ENCODE measurements at places on chromosomes 1 and 21.

DNA sequence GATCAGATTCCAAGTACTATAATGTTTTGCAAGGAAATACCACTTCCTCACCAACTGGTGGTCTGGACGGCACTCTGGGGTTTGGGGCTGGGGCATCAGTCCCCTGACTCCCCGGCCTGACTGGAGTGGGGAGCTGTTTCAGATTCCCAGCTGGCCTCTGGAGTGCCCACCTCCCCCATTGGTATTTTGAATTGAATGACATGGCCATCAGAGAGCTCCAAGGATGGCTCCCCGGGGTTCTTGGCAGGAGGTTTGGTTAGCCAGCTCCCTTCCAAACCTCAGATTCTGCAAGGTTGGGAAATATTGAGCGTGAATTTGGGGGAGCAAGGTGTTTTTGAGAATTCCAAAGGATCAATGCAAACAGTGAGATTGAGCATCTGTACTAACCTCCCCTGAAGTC is 2.2 kb upstream of the INAVA start:
- no peak for DNase-seq

- DNase-seq: peak; percentile 71
Observed at GRCh38 chr1:28259934-28260802, 850 bp downstream of the SESN2 start.

DNA sequence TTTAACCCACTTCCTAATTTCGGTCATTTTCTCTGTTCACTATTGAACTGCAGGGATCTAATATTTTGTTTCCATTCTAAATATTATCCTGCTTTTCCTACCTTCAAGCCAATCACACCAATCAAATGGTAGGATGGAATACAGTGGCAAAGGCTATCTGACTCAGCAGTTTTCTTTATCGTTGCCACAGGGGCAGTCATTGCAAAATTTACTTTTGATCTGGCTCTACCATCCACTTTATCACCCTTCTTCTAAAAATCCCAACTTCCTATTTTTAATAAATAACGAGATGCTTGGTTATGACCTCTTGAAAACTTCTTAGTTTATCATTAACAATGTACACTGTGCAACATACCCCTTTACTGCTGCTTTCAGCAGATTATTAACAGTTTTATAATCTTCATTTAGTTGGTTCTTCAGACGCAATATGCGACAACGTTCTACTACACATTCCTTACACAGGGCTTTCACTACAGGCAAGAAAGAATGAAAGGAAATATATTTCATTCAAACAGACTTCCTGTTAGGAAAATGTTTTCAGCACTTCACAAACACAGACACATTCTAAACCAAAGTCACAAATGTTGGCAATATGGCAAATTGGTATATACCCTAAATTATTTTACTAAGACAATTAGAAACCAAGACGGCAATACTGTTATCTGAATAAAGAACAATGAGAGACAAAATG is 52.3 kb upstream of the RAP1GAP start:
- DNase-seq: no peak

GRCh38 chr1:192707978-192708547 is 72.1 kb downstream of the RGS13 start:
- DNase-seq: no peak

DNA sequence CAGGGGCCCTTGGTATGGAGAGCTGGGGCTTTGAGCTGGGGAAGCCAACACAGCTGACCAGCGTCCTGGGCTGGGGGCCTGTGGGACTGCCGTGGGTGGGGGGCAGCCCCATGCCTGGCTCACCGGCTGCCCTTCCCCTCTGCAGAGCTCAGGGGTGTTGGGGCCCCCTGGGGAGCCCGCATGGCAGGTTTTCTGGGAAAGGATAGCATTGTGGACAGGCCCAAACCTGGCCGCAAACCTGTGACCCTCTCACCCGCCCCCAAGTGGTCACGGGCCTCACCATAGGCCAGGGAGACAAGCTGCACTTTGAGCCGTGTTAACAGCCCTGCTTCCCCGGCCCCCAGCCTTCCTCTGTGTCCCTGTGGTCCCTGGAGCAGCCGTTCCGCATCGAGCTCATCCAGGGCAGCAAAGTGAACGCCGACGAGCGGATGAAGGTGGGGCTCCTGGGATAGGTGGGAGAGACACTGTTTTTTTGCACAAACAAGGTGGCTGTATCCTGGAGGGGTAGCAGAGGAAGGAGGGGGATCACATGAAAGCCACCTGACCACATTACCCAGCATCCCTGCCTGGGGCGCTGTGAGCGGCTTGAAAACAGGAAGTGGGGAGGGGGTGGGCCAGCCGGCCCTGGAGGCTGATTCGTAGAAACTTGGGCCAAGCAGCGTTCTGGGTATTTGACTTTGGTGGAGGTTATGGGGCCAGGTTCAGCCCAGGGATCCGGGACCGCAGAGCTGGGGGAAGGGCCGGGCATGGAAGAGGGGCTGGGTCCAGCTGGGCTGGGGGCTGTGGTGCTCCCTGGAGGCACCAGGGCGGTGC is 65.9 kb downstream of the PIK3CD start:
- DNase-seq: no peak

GRCh38 chr21:45588086-45588825 is 46.0 kb upstream of the SLC19A1 start:
- DNase-seq: no peak

DNA sequence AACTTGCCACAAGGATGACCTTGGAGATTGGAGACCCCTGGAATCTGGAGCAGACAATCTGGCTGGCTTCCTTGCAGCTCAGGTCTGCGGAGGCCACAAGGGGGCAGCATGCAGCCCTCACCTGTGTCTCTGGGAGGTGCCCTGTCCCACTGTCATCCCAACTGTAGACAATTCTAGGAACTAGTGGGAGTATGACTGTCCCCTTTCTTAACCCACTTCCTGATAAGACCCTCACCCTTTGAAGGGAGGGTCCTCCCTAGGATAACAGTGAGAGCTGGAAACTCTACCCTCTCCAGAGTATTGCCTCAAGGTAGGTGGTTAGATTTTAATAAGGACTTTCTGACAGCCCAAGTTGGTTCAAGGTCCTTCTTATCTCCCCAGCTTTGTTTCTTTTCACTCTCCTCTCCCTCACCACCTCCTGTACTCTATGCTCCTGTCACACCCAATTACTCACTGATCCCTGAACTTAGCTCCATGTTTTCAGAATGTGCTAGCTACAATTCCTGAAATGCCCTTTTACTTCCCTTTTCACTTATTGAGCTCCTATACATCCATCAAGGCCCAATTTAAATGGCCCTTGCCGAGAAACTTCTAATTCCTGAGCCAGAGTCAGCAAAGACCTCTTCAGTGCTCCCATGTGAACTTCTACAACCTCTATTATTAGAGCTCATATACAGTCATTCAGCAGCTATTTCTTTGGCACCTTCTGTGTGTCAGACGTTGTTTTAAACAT is 9.2 kb upstream of the KCNQ4 start:
- DNase-seq: peak; percentile 24

- no peak for DNase-seq
Observed at GRCh38 chr21:30168086-30168485, 1.5 kb upstream of the CLDN17 start.

GRCh38 chr1:224266105-224266914 is 63.7 kb downstream of the NVL start:
- no peak for DNase-seq

GRCh38 chr1:181169281-181169865 is 80.9 kb downstream of the IER5 start:
- DNase-seq: no peak

- DNase-seq: peak; percentile 54
Observed at GRCh38 chr1:219566951-219567947, 45.7 kb downstream of the ZC3H11B start.

- no peak for DNase-seq
Observed at GRCh38 chr1:205348554-205349487, 7.9 kb downstream of the KLHDC8A start.

- no peak for DNase-seq
Observed at GRCh38 chr1:22351768-22352080, 99.9 kb upstream of the ZBTB40 start.

DNA sequence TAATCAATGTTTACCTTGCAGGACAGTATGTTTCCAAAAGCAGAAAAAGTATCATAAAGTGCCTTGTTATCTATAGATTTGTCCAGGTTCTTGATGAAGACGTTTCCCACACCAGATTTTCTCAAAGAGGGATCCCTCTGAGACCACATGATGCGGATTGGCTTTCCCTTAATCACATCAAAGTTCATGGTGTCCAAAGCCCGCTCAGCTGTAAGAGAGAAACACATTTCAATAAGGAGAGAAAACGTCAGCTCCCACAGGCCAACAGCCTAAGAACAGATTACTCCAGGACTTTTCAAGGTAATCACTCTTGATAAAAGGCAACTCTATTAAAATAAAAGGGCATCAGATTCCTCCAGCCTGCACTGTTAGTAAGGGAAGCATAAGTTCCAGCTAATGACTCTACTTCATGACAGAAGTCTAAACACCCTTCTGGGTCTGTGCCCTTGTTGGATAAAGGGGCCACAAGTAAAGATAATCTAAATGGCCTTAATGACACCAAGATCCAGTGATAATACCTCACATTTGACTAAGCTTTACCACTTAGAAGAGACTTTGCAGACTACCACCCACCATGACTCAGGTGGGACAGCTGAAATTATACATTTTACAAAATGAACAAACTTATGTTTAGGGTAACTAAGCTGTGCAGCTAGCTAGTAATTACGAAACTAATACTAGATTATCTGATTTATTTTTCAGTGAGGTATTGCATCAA is 4.1 kb downstream of the PABPC4 start:
- DNase-seq: no peak

- DNase-seq: no peak
Observed at GRCh38 chr21:41090981-41091380, 77.0 kb upstream of the BACE2 start.

- no peak for DNase-seq
Observed at GRCh38 chr1:161031874-161032273, 6.9 kb downstream of the TSTD1 start.

DNA sequence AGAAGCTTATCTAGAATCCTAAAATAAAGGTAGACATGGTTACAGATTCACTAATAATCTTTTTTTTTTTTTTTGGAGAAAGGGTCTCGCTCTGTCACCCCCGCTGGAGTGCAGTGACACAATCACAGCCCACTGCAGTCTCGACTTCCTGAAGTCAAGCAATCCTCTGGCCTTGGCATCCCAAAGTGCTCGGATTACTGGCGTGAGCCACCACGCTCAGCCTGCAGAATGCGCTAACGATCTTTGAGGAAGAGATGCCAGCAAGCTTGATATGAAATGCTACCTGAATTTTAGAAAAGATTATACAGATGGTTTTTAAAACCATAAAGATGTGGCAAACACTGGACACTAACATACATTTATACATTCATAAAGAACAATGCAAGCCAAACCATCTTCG is 4.1 kb upstream of the GNPAT start:
- no peak for DNase-seq

DNA sequence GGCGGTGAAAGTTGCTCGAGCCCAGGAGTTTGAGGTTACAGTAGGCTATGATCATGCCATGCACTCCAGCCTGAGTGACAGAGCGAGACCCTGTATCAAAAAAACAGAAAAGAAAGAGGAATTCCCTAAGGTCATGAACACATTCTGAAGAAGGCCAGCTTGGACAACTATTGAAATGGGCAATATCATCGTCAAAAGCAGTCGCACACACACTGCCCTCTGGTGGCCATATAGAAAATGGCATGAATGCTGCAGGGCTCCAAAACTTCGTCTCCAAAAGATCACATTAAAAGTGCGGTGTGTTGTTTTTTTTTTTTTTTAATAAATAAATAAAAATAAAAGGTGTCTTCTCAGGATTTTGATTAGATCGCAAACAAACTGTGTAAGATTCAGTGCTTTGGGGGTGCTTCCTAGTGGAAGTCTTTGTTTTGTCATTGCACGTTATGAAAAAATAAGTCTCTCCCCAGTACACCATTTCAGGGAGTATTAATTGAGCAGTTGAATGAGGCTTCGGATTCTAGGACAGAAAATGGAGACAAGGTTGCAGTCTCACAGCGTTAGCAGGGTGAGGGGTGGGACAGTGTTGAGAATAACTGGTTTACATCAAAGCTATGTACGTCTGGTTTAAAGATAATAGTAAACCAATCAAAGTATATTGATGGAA is 87.5 kb upstream of the FMN2 start:
- DNase-seq: peak; percentile 16

DNA sequence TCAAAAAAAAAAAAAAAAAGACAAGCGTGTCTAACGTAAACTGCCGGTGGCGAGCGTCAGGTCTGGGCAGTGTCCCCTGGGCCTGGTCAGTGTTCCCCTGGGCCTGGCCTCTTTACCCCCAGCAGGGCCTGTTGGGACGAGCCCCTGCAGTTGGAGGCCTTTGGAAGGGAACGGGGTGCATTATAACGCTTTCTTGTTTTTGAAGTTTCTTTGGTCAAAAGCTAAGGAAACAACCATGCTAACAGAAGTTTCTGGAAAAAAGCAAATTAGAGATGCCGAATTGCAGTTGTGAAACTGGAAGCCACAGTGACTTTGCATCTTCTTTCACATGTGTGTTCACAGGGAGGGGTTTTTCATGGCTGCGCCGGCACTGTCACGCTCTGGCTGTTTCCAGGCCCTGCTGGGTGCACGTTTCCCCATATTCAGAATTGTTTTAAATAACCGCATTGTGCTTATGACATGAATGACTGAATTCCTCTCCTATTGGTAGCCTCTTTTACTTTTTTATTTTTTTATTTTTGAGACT is 16.0 kb downstream of the RRP1 start:
- DNase-seq: no peak

DNA sequence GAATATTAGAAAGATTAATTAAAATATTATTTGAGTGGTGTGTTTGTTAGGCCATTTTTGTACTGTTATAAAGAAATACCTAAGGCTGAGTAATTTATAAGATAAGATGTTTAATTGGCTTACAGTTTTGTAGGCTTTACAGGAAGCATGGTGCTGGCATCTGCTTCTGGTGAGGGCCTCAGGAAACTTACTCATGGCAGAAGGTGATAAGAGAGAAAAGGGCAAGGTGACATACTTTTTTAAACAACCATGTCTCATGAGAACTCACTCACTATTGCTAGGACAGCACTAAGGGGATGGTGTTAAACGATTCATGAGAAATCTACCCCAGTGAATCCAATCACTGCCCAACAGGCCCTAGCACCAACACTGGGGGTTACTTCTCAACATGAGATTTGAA is 56.7 kb upstream of the RGS21 start:
- DNase-seq: no peak

- DNase-seq: no peak
Observed at GRCh38 chr1:55751776-55752175, 536.6 kb upstream of the USP24 start.

Data from HCEC 1CT (cell line).